ENCODE measurements at places on chromosomes 11 and 22.

GRCh38 chr11:78715639-78716311 lies 141.1 kb upstream of the NARS2 start:
- no peaks in the 10 kb centered on the region for H3K4me1 ChIP-seq
- DNase-seq: no peak
- H3K36me3 ChIP-seq: no peaks in the 10 kb centered on the region
- H3K27ac ChIP-seq: no peak overlapping the region

GRCh38 chr22:44578110-44578457 lies 80.1 kb upstream of the RTL6 start:
- H3K4me3 ChIP-seq: no peak overlapping the region
- H3K36me3 ChIP-seq: no peaks in the 10 kb centered on the region
- H3K4me1 ChIP-seq: no peaks in the 10 kb centered on the region
- H3K27me3 ChIP-seq: peaks cover 82% of the 10 kb centered on the region

- H3K27ac ChIP-seq: peak overlapping the region; percentile 4
- no peaks in the 10 kb centered on the region for H3K27me3 ChIP-seq
- peaks cover 26% of the 10 kb centered on the region for H3K4me1 ChIP-seq
- DNase-seq: no peak
- peaks cover 3% of the 10 kb centered on the region for H3K36me3 ChIP-seq
These were observed 30.9 kb downstream of the MICAL2 start for GRCh38 chr11:12141283-12141682.

- H3K27me3 ChIP-seq: no peaks in the 10 kb centered on the region
- no peak overlapping the region for H3K4me3 ChIP-seq
- DNase-seq: no peak
- H3K4me1 ChIP-seq: peaks cover 8% of the 10 kb centered on the region
These were observed 32.7 kb downstream of the DENND5A start for GRCh38 chr11:9232482-9232881.

- peaks cover 74% of the 10 kb centered on the region for H3K36me3 ChIP-seq
- peaks cover 45% of the 10 kb centered on the region for H3K4me1 ChIP-seq
- H3K27me3 ChIP-seq: no peaks in the 10 kb centered on the region
- H3K27ac ChIP-seq: peak overlapping the region; percentile 85
- DNase-seq: no peak
These were observed 1.7 kb downstream of the RASGRP2 start for GRCh38 chr11:64742087-64742888.

DNA sequence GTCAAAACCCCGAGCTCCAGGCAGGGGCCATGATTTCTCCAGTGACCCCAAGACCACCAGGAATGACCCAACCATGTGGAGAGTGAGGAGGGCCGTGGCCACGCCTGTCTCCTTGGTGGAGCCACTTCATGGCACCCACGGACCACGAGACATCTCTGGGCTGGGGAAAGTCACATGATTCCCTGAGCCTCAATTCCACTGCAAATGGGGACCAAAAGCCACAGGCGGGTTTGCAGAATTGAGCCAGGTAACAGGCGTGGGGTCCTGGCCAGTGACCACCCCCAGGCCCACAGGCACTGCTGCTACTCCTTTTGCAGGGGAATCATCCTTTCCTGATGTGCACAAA lies 178.9 kb downstream of the CTTN start:
- H3K4me1 ChIP-seq: no peaks in the 10 kb centered on the region
- no peak overlapping the region for H3K27ac ChIP-seq
- DNase-seq: no peak
- no peak overlapping the region for H3K4me3 ChIP-seq
- H3K36me3 ChIP-seq: peaks cover 3% of the 10 kb centered on the region

GRCh38 chr11:93411705-93412104 lies 81.2 kb downstream of the DEUP1 start:
- no peak overlapping the region for H3K27ac ChIP-seq
- no peaks in the 10 kb centered on the region for H3K27me3 ChIP-seq
- no peak overlapping the region for H3K4me3 ChIP-seq
- H3K36me3 ChIP-seq: no peaks in the 10 kb centered on the region
- no peaks in the 10 kb centered on the region for H3K4me1 ChIP-seq
- DNase-seq: no peak

DNA sequence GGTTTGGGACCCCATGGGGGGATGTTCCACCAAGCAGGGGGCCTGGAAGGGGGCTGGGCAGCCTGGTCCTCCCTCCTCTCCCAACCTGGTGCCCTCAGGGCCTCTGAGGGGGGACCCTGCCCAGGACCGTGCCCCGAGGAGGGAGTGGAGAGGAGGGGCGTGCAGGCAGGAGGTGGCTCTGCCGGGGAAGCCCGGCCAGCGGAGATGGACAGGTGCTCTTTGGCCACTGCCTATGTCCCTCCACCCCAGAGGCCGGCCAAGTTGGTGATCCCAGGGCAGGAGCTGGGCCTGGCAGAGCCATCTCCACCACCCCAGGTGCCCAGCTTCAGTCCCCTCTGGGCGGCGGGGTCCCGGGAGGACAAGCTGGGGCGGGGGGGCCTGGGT lies 2.4 kb downstream of the MUC2 start:
- no peak overlapping the region for H3K4me3 ChIP-seq
- peaks cover 17% of the 10 kb centered on the region for H3K27me3 ChIP-seq
- no peaks in the 10 kb centered on the region for H3K4me1 ChIP-seq
- no peaks in the 10 kb centered on the region for H3K36me3 ChIP-seq
- DNase-seq: no peak

- H3K27me3 ChIP-seq: no peaks in the 10 kb centered on the region
- no peak overlapping the region for H3K27ac ChIP-seq
- H3K4me3 ChIP-seq: no peak overlapping the region
These were observed 53.4 kb upstream of the SCUBE2 start for GRCh38 chr11:9144828-9145227.

GRCh38 chr22:24516301-24516737 lies 21.2 kb downstream of the UPB1 start:
- no peaks in the 10 kb centered on the region for H3K27me3 ChIP-seq
- H3K4me3 ChIP-seq: no peak overlapping the region
- DNase-seq: no peak

GRCh38 chr11:66840317-66841091 lies 2.7 kb upstream of the RCE1 start:
- no peak overlapping the region for H3K4me3 ChIP-seq
- H3K4me1 ChIP-seq: peaks cover 46% of the 10 kb centered on the region

DNA sequence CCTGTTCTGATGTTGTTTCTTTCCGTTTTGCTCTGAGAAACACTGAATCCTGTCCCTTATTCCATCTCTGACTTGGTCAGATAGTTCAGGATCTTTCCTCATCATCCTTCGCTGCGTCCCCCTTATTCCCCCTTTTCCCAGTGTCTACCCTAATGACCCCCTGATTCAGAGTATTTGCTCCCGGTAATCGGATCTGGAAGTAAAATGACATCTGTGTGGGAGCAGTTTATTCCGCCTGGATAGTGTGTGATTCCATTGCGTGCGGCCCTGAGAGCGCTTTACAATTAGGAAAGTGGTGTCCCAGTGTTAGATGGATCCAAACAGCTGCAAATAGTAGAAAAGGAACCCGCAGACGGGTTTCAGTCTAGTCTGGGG lies 606 bp downstream of the DRG1 start:
- peak overlapping the region; percentile 94 for H3K27ac ChIP-seq
- peak overlapping the region; percentile 97 for H3K4me3 ChIP-seq

DNA sequence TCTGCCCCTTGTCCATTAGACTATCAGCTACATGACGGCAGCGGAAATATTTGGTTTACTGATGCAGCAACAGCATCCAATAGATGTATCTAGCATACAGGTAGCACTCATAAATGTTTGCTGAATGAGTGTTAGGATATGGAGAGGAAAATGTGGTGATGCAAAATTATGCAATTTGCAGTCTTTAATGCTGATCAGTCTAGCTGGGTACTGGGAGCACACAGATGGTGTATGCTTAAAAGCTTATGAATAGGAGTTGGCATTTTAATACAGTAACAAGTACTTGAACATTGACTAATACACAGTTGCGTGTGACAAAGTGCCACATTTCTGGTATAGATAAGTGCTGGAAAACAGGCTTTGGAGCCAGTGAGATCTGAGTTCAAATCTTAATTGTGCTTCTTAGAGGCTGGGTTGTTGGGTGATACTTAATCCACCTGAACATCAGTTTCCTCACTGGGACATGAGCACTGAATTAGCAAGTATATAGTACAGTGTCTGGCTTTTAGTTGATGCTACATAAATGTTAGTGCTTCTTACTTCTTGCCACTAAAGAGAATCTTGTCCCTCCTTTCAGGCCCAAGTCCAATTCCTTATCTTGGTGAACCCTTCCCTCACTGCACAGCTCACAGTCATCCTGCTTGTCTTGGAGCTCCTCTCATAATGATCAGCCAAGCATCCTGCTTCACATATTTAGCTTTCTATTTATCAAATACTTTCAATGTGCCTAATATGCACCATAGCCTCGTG lies 99.6 kb downstream of the TIMP3 start:
- no peak overlapping the region for H3K4me3 ChIP-seq
- no peak overlapping the region for H3K27ac ChIP-seq
- H3K27me3 ChIP-seq: no peaks in the 10 kb centered on the region
- DNase-seq: no peak
- no peaks in the 10 kb centered on the region for H3K4me1 ChIP-seq

DNA sequence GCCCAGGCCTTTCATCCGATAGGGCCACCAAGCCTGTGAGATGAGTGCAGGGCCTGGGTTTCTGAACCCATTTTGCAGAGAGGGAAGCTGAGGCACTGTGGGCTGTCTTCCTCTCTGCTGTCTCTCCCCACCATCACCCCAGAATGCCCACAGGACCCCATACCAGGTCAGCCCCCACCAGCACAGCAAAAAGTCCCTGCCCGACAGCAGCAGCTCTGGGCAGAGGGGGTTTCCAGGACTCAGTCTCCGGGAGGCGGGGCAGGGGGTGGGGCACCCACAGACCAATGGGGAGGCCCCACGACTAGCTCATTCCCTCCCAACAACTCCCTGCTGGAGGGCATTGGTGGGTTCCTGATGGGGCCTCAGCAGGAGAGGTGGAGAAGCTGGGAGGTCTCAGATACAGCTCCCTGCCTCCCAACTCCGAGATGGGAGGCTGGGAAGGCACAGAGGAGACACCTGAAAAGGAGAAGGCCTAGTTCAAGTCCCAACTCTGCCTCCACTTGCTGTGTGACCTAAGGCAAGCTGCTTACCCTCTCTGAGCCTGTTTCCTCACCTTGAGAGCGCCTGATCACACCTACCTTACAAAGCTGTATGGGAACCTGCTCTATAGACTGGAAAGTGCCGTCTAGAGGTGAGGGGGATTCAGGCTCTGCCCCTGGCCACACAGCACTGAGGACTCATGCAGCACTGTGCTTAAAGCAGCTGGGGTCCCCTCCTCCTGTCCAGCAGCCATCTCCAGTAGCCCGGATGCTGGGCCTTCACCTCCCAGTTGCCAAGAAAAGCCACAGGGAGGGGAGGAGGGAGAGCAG lies 3.5 kb downstream of the CBX7 start:
- H3K36me3 ChIP-seq: peaks cover 37% of the 10 kb centered on the region
- peaks cover 7% of the 10 kb centered on the region for H3K27me3 ChIP-seq

DNA sequence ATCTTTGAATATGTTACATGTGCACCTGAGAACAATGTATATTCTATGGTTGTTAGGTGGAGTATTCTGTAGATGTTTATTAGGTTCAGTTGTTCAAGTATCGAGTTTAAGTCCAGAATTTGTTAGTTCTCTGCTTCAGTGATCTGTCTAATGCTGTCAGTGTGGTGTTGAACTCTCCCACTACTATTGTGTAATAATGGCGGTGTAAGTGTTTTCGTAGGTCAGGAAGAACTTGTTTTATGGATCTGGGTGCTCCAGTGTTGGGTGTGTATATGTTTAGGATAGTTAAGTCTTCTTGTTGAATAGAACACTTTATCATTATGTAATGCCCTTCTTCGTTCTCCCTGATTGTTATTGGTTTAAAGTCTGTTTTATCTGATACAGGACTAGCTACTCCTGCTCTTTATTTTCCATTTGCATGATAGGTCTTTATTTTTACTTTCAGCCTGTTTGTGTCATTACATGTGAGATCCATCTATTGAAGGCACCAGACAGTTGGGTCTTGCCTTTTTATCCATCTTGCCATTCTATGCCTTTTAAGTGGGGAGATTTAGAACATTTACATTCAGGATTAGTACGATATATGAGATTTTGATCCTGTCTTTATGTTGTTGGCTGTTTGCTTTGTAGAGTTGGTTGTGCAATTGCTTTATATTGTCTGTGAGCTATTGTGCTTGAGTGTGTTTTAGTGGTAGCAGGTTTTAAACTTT lies 121.6 kb downstream of the DDX10 start:
- no peaks in the 10 kb centered on the region for H3K27me3 ChIP-seq
- no peak for DNase-seq
- H3K36me3 ChIP-seq: no peaks in the 10 kb centered on the region
- peaks cover 20% of the 10 kb centered on the region for H3K4me1 ChIP-seq

GRCh38 chr22:25039754-25040153 lies 87.2 kb downstream of the KIAA1671 start:
- H3K36me3 ChIP-seq: no peaks in the 10 kb centered on the region
- no peaks in the 10 kb centered on the region for H3K4me1 ChIP-seq
- peaks cover 40% of the 10 kb centered on the region for H3K27me3 ChIP-seq

DNA sequence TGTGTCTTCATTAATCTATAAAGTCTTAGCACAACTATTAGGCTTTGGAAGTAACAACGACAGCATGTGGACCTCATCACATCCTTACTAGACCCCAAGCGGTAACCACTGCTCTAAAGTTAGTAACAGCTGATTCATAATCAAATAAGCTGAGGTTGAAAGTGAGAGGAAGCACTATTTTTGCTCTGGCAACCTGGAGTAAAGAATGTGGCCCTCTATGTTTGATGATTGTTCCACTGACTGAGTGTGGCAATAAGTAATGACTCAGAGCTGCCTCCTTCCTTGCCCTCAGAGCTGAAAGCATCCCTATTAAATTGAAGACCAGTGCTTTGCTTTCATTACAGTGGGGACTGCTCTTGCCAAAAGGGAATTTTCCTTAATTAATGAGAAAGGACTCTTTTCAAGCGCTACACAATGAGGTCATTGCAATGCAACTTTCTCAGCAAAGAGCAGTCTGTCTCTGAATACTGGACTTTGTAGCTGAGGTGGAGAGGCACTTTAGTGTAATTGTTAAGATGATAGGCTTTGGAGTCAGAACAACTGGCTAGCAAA lies 906.1 kb upstream of the RAG2 start:
- no peaks in the 10 kb centered on the region for H3K4me1 ChIP-seq
- no peaks in the 10 kb centered on the region for H3K27me3 ChIP-seq
- H3K4me3 ChIP-seq: no peak overlapping the region
- DNase-seq: no peak

DNA sequence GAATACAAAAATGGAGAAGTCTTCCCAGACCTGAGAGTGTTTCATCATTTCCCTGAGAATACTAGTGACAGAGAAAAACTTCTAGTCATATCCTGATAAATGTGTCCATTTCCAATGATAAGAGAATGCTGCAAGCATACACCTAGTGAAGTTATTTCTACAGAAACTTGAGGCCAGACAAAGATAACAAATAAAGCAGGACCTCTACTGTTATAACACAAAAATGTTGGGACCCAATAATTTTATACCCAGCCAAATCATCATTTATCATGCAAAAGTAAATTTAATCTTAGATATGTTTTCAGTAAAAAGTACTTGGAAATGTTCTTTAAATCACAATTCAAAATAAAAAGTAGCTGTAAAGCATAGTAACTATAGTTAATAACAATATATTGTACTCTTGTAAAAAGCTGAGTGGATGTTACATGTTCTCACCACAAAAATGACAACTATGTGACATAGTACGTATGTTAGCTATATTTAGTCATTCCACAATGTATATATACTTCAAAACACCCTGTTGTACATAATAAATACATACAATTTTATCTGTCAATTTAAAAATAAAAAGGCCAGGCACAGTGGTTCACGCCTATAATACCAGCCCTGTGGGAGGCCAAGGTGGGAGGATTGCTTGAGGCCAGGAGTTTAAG lies 12.6 kb downstream of the RRAS2 start:
- H3K36me3 ChIP-seq: peaks cover 6% of the 10 kb centered on the region
- no peaks in the 10 kb centered on the region for H3K27me3 ChIP-seq
- peaks cover 37% of the 10 kb centered on the region for H3K4me1 ChIP-seq
- no peak overlapping the region for H3K27ac ChIP-seq
- H3K4me3 ChIP-seq: no peak overlapping the region
- DNase-seq: no peak
